Stimulated activated CD4-positive, alpha-beta T cell treated with anti-CD3 and anti-CD28 coated beads, Interleukin-2, amount 100 ng/mL, for 48 hours (primary cell): ENCODE measurements at places on chromosomes 4 and X.

GRCh38 chr4:166311169-166311568 is 438.1 kb downstream of the TLL1 start:
- no peak for DNase-seq

GRCh38 chr4:117971403-117971802 is 62.9 kb upstream of the NDST3 start:
- DNase-seq = no peak

DNA sequence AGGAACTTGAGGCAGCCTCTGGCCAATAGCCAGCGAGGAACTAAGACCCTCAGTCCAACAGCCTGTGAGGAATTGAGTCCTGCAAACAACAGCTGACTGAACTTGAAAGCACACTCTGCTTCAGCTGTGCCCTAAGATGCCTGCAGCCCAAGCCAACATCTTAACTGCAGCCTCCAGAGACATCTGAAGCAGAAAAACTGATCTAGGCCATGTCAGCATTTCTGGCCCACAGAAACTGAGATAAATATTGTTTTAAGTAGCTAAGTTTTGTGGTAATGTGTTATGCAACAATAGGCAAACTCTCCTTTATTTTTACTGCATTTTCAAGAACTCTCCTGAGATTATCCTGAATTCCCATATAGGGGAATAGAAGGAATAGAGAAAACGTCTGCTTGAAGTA is 24.4 kb upstream of the PIGA start:
- no peak for DNase-seq

DNA sequence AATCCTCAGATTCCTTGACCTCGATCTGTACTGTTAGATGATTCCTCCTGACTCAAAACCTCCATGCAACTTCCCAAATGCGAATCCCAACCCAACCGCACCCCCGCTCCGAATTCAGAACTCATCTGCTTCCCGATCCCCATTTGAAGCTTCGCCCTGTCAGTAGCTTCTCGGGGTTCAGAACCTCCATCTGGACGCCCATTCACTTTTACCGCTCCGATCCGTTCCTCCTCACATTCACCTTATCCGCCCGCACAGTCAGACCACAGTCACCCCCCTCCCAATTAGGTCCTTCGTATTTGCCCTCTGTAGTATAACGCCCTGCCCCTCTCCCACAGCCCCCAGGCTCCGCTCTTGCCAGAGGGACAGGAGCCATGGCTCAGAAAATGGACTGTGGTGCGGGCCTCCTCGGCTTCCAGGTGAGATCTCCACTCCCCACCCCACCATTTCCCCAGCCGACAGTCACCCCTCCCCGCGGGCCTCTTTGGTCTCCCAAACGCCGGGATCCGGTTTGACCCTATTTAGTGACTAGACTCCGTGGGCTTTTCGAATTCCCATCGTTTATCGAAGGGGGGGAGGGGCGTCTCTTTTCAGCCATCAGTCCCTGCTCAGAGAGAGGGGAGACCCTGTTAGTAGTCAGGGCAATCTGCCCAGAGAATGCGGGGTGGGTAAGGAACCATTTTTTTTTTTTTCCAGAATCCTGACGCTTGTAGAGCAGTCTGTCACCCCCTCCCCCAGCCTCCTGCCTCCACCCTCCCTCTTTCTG is 691 bp downstream of the MAGED1 start:
- DNase-seq = no peak

- no peak for DNase-seq
These were observed 107.9 kb downstream of the PALLD start for GRCh38 chr4:168604496-168605373.

GRCh38 chrX:40912166-40912565 is 173.1 kb upstream of the USP9X start:
- DNase-seq = no peak

DNA sequence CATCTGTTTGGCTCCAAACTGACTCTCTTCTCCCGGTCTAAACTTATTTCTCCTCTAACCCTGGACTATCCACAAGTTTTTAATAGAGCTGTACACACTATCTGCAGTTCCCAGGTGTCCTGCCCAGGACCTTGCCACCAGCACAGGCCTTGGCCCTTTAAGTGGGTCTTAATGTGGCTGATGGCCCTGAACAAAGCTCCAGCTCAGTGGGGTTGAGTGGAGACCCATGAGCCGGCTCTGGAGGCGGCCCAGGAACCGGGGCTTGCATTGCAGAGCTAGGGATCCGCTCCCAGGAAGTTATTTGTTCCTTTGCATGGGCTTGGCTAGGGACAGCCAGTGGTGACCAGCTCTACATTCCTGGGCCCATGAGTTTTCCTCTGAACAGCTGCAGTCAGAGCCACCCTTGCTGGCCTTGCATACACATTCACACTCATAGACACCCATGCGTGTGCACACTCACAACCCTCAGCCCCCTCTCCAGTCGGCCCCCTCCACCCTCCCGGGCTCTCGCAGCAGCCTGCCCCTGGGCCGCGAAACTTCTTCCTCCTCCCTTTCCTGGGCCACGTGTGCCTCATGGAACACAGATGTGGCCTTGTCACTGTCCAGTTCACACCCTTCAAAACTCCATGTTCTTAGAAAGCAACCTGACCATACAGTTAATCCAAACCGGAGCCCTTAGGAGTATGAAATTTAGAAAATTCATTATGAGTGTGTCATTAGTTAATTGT is 58.2 kb downstream of the GPR143 start:
- no peak for DNase-seq

GRCh38 chr4:73731968-73732610 is 8.3 kb upstream of the CXCL8 start:
- DNase-seq = no peak

DNA sequence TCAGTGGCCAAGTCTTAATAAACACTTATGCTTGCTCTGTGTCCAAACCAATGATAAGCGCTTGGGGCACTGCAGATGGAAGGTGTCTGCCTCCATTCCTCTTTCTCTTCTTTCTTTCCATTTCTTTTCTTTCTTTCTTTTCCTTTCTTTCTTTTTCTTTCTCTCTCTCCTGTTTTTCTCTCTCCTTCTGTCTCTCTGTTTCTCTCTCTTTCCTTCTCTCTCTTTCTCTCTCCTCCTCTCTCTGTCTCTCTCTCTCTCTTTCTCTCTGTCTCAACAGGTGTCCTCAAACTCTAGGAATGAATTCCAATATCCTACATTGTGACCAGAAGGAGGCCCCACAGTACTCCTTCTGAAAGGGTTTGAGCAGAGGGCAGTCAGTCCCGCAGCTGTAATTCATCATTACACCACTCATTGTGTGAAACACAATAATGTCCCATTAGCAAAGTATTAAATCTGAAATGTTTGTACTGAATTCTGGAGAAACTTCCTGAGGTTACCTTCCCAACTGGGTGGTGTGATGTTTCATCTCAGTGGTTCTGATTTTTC is 66.5 kb upstream of the PAGE1 start:
- no peak for DNase-seq

DNA sequence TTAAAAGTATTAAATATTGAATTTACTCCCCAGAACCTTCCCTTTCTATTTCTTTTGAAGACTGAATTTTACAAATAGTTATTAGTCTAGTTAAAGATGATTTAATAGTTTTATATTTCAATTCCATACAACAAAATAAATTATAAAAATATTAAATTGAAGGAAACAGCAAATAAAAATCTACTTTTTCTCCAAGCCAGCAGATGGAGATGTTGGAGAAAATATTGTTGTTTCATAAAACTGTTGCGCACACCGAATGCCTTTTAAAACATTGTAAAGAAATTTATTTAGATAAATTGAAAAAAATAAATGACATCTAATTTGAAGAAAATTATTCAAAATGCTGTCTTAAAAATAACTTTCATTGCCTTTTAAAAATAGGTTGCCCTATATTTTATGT is 5.5 kb downstream of the GRIA2 start:
- DNase-seq = no peak

DNA sequence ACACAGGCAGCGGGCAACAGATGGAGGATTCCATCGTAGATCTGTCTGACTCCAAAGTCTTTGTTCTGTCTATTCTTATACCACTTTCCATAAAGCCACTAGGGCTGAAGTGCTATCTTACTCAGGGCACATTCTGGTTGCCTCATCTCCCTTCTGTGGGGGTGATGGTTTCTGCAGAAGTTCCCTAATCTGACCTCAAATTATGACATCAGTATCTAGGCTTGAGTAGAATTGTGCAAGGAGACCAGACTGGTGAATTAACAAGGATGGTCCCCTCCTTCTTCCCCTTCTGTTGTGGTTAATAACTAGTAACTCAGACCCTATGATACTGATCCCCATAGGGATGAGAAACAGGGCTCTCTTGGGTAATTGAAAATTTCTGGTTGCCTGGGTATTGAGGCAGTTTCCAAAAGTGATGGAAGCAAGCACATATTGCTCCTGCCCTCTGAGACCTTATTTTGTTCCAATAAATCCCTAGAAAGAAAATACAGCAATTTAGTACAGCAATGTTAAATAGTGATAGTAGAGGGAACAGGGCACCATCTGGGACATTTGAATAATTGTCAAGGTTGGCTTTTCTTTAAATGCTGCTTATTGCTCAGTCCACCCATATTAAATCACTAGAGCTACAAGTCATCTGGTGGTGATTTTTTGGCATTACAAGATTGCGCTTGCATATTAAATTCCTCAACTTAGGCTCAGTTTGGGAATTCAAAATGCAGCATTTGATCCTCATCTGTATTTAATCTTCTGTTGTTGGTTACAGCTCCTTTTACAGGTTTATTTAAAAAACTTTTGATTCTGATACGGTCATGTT is 57.3 kb upstream of the AP1S2 start:
- DNase-seq = no peak

GRCh38 chrX:132270699-132271098 is 51.5 kb upstream of the RAP2C start:
- no peak for DNase-seq

DNA sequence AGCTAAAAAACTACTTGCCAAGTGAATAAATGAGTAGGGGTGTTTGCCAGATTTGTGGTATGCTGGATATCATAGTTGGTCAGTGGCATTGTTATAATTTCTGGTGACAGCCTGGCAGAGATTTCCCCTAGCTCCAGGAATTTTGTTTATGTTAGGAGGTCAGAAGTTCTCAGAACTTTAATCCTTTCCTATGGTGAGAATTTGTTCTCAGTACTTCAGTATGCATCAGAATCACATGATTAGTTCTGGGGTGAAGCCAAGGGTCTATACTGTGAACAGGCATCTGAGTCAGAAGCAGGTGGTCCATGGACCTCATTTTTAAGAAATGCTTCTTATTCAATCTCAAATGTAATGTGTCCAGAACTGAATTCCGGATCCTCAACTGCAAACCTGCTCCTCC is 10.5 kb downstream of the RASSF6 start:
- DNase-seq = no peak

- DNase-seq = no peak
These were observed 72.0 kb downstream of the PRPS1 start for GRCh38 chrX:107700317-107700774.

- DNase-seq = no peak
These were observed 268.8 kb downstream of the BCOR start for GRCh38 chrX:39828971-39829370.

- no peak for DNase-seq
These were observed 126.8 kb upstream of the VCX3A start for GRCh38 chrX:6661736-6662135.

DNA sequence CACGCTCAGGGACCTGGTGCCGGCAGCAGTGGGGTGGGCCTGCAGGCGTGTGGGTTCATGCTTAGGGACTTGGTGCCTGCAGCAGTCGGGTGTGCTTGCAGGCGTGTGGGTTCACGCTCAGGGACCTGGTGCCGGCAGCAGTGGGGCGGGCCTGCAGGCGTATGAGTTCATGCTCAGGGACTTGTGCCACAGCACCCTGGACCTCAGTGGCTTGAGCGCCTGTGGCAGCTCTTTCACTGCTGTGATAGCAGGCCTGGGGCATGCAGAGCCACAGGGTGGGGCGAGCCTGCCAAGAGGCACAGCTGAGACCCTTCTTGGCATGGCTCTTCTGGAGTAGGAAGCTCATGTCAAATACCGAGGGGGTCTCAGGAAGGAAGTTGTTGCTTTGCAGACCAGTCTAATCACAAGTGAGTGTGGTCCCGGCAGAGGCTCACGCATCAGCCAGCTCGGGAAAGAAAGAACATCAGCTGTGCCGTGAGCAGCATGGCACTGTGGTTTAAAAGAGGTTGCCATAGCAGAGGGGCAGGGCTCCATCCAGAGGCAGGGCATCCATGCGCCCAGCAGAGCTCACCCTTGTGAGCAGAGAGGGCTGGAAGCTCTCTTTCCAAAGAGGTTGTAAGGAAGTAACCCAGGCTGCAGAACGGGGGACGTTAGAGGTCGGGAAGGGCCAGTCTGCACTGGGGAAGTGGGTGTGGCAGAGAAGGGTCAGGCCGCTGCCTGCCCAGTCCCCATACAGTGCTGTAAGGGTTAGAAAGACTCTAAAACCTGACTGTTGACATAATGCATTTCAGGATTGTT is 21.1 kb downstream of the PIGG start:
- no peak for DNase-seq
